ENCODE measurements at places on chromosomes 3 and 15. TPM values are rescaled to one million over a fixed set of nuclear protein-coding genes. Genes with fewer than 3 reads are reported as not detected.
A peak's percentile ranks its signal among the peaks of the same experiment; 100 is the strongest.

The TRANK1 gene
- 17.1 TPM for total RNA-seq

The CD200 gene
- total RNA-seq, result 42.1 TPM

The WDR53 gene
- 15.2 TPM for total RNA-seq

The A4GNT gene
- 3.1 TPM for total RNA-seq

The P2RY14 gene
- total RNA-seq, result not detected

The TPRG1 gene
- 0.67 TPM for total RNA-seq

The OXNAD1 gene
- total RNA-seq, result 17.6 TPM

The MME gene
- 0.93 TPM for total RNA-seq

The SLC26A6 gene
- total RNA-seq, result 35.9 TPM

The SLC27A2 gene
- 10.6 TPM for total RNA-seq

The CACNA2D2 gene
- 6.9 TPM for total RNA-seq

The GDPGP1 gene
- 8.6 TPM for total RNA-seq

DNA sequence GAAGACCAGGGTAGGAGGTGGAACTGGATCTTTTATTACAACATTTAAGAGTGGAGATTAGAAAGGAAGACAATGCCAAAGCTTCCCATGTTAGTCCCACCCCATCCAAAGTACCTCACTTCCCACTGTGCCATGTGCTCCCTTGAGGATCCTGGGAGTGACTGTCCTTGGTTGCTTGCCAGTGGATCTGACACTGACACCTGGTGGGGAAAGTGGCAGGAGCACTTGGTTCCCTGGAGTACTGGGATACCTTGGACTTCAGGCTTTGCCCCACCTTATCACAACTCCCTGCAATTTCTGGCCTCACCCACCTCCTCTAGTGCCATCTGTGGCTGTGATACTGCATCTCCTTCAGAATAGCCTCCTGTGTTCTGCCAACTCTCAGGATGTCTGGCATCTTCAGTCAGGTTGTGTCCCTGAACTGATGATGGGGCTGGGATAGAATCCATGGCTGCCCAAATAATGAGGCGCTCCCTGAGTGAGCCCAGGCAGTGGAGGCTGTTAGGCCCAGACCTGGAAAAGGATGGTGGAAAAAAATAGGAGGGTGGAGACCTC, 1.3 kb downstream of the ELL3 start:
- no peak for DNase-seq

DNA sequence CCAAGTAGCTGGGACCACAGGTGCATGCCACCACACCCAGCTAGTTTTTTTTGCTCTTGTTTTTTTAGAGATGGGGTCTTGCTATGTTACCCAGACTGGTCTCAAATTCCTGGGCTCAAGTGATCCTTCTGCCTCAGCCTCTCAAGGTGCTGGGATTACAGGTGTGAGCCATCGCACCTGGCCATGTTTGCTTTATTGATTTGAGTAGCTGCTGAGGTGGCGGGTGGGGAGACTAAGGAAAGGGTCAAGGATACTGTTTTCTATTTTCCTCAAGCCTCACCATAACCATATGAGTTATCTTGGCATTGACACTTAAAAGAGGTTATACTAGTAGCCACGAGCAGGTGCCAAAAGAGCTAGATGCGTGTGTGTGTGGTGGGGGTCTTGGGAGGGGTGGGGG, 39.0 kb downstream of the CYFIP1 start:
- no peak for DNase-seq

GRCh38 chr3:70658513-70659310, 346.3 kb upstream of the MDFIC2 start:
- no peak for DNase-seq

- no peak for DNase-seq
These were observed 21.4 kb downstream of the ACKR2 start for GRCh38 chr3:42830437-42831320.

DNA sequence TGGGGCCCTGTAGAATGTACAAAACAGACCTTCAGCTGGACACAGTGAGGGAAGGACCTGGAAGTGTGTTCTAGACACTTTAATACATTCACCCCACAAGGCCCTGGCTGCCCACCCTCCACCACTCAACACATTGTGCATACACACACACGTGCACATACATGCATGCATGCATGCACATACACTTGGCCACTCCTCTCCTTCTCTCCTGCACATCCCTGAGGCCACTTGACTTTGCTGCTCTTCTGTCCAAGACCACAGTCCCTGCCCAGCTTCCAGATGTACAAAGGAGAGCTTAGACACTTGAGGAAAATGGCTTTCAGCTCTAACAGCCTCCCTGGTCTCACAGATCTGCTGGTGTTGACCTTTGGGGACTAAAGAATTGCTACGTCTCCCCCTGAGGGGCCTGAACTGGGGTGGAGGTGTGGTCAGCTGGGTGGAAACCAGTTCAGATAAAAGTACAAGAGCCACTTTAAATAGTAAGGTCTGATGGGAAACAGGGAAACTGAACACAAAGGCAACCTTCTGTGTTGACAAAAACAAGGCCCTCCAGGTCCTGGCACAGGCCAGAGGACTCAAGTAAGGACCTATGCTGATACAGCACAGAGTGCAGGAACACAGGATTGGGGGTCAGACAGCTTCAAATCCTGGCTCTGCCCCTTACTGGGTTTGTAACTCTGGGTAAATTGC, 24.8 kb upstream of the NOX5 start:
- DNase-seq, result no peak

DNA sequence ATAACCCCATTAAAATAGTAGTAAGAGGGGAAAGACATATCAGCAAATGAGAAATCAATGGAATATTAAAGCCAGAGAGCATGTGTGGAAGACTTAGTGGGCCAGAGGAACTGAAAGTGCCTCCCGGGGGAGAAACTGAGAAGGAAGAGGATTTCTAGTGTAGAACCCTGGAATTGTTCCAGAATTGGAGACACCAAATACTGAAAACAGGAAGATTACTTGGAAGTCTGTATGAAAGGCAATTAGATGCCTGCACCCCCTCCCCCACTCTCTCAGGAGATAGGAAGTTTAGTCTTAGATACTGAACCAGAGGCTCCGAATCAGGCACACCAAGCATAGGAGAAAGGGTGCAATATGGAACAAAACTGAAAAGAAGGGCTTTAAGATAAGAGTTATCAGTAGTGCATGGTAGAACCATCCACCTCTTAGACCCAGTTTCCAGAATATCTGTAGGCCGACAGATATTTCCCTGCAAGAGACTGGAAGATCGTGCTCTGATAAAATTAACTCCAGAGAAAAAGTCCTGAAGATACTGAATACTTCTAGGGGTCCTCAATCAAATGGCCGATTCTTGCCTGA, 32.4 kb downstream of the KLHL18 start:
- no peak for DNase-seq

GRCh38 chr3:107208100-107208499, 169.1 kb upstream of the CCDC54 start:
- DNase-seq, result no peak

DNA sequence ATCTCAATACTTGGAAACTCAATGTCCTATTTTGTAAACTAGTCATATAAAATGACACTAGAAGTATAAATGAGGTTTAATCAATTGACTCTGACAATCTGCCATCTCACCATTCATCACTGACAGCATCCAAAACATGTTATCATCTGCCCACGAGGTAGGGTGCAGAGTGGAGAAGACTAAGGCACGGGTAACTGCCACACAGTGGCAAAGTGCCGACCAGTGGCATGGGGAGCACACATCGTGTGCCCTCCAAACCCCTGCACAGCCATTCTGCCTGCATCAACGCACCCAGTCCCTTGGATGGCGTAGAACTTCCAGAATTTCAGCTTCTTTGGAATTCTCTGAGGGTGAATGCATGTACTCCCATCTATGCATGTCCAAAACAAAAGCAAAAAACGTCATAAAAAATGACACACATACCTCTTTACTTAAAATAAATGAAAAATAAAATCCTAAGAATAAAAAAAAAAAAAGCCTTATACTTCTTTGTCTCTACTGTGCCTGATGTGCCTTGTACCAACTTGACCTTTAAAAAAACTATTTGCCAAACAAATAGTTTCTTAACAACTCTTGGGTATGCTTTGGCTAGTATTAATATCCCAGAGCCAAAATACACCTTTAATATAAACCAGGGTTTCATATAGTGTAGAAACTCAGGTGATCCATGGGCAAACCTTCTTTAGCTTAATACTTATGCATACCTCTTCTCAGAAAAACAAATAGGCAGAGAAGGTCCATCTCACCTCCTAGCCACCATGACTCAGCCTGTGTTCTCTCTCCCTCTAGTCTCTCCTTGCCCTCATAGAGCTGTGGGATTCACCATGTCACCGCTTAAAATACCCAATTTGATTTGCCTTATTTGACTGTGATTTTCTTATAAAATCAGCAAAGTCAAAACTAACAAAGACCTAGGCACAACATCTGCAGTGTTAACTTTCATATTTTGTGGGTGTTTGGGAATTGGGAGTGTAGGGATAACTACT, 12.7 kb downstream of the CPOX start:
- no peak for DNase-seq

- no peak for DNase-seq
These were observed 32.4 kb upstream of the DYNC1LI1 start for GRCh38 chr3:32603064-32603463.

DNA sequence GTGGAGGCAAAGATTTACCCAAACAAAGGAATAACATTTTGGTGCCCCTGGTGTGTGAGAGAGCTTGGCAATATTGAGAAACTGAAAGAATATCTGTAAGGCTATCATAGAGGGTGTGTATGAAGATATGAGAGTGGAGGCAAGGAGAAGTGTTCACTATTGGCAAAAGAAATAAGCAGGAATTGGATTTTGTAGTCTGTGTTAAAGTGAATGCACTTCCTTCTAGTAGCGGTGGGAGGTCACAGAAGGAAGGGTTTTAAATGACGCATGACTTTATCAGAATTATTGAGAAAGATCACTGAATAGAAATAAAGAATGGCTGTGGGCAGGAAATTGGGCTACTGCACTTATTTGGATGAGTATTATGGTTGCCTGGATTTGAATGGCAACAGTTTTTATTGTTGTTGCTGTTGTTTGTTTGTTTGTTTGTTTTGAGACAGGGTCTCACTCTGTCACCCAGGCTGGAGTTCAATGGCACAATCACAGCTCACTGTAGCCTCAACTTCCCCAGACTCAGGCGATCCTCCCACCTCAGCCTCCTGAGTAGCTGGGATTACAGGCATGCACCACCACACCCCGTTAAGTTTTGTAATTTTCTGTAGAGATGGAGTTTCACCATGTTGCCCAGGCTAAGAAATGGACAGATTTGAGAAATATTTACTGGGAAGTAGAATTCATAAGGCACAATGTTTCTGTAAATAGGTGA, 16.3 kb downstream of the MME start:
- DNase-seq, result no peak

DNA sequence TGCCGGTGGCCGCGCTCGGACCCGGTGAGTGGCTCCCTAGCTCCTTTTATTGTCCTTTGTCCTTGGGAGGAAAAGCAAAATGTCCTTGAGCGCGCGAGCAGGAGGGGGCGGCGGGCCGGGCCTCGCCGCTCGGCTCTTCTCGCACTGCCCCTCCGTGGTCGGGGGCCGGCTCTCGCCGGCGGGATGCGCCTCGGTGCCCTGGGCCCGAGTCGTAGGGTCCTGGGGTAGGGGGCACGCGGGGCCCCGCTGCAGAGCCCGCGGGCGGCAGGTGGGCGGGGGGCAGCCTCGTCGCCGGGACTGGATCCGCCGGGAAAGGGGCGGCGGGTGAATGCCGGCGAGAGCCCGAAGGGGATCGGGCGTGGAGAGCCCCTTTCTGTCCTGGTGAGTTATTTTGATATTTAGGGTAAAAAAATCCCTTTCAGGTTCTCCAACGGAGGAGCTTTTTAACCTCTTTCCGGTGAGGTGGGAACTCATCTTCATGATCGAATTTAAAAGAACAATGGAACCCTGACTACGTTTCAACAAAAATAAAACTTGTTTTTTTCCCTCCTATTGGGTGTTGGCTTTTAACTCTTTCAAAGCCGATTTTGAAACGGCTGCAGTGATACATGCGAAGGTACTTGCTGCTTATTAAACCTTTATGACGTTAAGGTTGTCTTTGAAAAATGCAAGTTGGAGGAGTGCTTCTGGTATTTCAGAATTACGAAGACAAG, 16.8 kb upstream of the CHD2 start:
- DNase-seq, result peak; percentile 30

DNA sequence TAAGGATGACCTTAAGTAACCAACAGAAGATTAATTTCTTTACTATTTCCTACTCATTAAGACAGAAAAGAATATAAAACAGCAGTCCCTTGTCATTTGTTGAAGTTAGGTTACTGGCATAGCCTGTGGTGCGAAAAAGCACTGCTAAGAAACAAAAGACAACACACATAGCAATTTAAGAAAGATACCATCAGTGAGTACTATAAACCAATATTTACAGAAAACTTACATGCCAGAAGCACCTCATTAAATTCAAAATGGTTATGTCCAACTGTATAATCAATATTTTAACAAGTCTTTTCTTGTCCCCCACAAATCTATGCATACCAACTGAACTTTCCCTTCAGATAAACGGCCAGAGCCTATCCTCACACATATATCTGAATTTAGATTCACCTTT, 42.0 kb downstream of the ANKRD28 start:
- DNase-seq, result no peak

DNA sequence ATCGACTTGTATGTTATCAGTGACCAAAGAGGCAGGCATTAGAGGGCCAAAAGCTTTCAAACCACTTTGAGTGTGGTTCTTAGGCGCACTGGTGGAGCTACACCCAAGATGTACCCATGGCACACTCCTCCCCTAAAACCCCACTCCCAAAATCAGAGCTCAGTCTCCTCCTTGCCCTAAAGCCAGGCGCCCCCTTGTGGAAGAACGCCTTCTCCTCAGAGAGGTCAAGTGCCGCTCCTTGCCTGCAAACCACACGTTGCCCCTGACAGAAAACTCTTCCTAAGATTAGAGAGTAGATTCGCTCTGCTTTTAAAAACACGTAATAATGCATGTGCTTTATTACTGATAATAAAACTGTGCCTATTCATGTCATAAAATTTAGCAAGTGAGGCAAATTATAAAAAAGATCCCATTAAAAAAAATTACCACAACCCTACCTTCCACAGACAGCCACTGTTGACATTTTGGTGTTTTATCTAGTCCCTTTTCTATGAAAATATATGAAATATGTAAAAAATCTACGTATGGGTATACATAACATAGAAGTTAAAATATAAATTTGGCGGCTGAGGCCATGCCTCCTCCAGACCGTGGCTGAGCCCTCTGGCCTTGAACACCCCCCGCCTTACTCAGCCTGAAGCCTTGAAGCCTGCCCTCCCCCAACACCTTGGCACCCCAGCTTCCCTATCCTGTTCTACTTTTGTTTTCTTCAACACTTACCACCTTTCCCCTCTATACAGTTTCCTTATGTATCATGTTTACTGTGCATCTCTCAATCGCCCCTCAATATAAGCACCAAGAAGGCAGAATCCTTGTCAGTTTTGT, 33.5 kb downstream of the BCL2L10 start:
- peak; percentile 75 for DNase-seq

- no peak for DNase-seq
These were observed 6.6 kb downstream of the OSBPL10 start for GRCh38 chr3:31974471-31974870.

- no peak for DNase-seq
These were observed 4.3 kb downstream of the SLC51A start for GRCh38 chr3:196220587-196220986.

GRCh38 chr3:56459104-56459496, 9.2 kb downstream of the ERC2 start:
- no peak for DNase-seq

- DNase-seq, result no peak
These were observed 112.5 kb upstream of the TGFBR2 start for GRCh38 chr3:30493911-30494311.

GRCh38 chr3:179961071-179961702, 75.5 kb downstream of the PEX5L start:
- DNase-seq, result no peak

- DNase-seq, result no peak
These were observed 25.6 kb upstream of the TCF12 start for GRCh38 chr15:56892659-56893363.

GRCh38 chr3:194983620-194984019, 287.3 kb downstream of the XXYLT1 start:
- DNase-seq, result no peak

Data from progenitor cell of endocrine pancreas (in vitro differentiated cells).